ENCODE measurements at places on chromosomes 2 and 18.

DNA sequence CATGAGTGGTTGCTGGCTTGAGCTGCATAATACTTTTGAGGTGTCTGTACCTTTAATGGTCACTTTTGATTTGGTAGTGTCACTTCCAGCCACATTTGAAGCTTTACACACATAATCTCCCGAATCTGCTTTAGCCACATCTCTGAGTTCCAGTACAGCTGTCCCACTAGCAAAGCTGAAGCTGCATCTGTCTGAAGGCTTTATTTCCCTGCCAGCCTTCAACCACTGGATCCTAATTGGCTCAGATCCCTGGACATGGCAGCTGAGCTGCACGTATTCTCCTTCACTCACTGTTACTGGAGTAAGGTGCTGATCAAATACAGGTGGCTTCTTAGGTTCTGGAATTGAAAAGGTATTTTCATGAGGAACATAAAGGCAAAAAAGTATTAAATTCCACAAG, 99.7 kb downstream of the TTN start:
- DNase-seq: no peak

- peak; percentile 6 for DNase-seq
Measured at GRCh38 chr2:83844490-83844889, 614.6 kb downstream of the SUCLG1 start.

DNA sequence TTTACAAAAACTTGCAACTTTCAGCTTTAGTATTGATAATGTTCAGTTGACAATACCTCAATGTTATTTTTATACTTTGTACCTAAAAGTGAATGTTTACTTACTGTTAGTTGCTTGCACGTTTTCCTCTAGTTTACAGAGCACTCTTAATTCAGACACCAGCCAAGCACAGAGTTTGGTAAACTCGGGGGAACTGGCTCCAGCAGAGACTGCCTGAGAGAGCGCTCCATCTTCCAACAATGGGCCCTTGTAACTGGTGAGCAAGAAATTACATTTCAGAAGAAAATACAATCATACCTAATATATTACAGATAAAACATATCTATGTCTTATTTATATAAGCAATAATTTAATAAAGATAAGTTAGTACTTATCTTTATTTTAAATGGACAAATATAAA, 3.7 kb downstream of the FAM98A start:
- no peak for DNase-seq

- DNase-seq: no peak
Measured at GRCh38 chr2:143728498-143728897, 599.3 kb downstream of the ARHGAP15 start.

Measured in MCF 10A (cell line).